ENCODE measurements at places on chromosomes 4 and X. TPM values are rescaled to one million over a fixed set of nuclear protein-coding genes. Genes with fewer than 3 reads are reported as not detected.

Gene RPL36A
- total RNA-seq: 1,468 TPM

Gene FOXR2
- total RNA-seq: not detected

Gene ARMCX1
- 15.9 TPM for total RNA-seq

Gene ARMCX2
- total RNA-seq: 91.0 TPM

Gene EGF
- not detected for total RNA-seq

Gene DCAF12L2
- total RNA-seq: 0.18 TPM

Data from cardiac atrium fibroblast (primary cell).